ENCODE measurements at places on chromosomes 11 and 22.

DNA sequence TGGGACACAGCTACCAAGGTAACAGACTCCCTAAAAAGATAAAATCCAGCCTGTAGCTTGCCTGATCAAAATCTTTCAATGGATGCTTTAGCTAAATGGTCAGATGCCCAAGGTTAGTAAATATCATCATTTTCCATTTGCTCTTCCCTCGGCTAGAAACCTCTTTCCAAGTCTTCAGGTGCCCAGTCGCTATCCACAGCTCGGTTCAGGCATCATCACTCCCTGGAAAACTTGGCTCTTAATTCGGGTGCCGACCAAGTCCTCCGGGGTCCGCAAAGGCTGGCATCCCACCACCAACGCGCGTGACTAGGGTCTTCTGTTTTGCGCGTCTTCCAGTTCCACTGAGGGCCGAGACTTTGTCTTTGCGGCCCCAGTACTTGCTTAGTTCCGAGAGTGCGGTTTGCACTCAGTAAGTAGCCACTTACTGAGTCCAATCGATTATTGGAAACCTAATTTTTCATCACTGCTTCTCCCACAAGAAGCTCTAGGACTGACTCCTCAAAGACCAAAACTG lies 44.3 kb downstream of the OR4D9 start:
- DNase-seq: no peak

GRCh38 chr22:37187552-37187890 lies 526 bp downstream of the C1QTNF6 start:
- peak; percentile 58 for DNase-seq

- DNase-seq: peak; percentile 50
These were observed 32.8 kb downstream of the PITPNB start for GRCh38 chr22:27885977-27886842.

DNA sequence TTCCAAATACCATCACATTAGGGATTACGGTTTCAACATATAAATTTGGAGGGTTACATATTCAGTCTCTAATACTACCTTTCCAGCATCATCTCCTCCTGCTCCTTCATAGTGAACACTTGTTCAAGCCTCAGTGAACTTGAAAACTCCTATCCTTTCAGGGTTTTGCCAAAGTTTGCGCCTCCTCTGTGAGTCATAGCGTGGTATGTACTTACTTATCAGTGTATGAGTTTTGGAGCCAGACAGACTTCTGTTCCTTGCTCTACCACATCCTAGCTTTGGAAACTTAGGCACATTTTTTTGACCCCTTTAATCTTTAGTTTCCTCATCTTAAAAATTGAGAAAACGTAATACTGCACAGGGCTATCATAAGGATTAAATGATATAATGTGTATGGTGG lies 160.1 kb upstream of the ZC3H12C start:
- peak; percentile 34 for DNase-seq

- no peak for DNase-seq
These were observed 1.5 kb upstream of the MMP20 start for GRCh38 chr11:102626676-102627075.

GRCh38 chr22:22763512-22763911 lies 119.1 kb downstream of the GGTLC2 start:
- no peak for DNase-seq

DNA sequence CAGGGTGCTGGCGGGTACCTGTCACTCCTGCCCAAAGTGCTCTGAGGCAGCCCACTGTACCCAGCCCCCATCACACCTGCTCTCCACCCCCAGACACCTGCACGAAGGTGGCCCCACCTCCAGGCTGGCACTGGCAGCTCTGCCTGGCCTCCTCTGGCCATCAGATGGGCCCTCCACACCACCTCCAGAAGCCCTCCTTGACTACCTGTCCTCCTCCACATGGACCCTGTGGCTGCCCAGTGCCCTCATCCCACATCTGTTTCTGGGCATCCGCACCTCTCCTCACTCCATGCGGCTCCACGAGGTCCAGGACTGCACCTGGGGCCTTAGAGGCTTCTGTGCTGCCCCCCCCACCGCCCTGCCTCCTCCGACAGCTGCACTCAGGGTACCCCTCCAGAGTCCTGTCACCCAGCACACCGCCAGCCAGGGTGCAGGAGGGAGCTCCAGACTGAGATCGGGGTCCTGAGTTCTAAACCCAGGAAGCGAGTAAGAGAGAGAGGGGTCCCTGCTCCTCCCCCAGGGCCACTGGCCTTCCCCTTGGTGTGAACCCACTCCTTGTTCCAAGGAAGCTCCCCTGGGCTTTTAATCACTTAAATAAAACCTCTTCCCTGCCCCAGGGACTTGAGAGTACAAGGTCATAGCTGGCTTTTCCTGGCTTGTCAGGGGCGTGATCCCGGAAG lies 1.7 kb downstream of the CTSD start:
- DNase-seq: no peak

DNA sequence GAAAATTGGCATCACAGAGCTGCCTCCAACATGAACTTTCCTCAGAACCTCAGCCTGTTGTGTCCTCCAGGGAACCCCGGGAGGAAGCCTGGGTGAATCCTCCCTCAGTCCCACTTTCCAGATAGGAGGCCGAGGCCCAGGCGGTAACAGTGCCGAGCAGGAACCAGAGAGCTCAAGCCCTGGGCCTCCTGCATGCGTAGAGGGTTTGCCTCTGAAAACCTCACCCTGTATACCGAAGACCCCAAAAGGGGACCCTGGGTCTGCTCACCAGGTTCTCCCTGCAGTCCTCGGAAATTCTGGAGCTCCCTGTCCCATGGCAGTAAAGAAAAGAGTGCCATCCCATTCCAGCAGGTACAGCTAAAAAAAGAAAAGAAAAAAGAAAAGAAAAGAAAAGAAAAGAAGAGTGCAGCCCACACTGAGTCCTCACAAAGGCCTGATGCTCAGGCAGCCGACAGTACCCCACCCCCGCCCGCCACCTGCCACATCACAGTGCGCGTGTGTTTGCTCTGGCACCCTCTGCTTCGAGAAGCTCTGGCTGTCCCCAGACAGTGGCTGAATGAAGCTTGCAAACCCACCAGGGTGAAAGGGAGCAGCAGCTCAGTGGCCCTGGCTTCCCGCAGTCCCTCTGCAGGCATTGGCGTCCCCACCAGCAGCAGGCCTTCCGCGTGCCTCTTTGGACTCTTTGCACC lies 28.4 kb upstream of the FADD start:
- DNase-seq: no peak

DNA sequence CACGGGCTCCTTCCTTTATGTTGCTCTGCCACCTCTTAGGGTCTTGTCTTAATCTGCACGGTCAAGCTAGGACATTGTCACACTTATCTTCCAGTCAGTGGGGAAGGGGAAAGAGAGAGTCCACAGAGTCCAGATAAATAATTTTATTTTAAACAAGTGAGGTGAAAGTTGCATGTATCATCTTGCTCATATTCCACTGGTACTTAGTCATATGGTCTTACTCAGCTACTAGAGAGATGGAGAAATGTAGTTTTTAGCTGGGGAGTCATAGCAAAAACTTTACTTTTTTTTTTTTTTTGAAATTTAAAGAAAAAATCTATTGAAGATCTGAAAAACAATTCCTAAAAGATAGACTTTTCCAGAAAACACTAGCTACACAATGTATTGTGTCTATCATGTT lies 29.0 kb downstream of the PDE3B start:
- DNase-seq: no peak

GRCh38 chr11:105202844-105203548 lies 63.4 kb upstream of the CARD18 start:
- peak; percentile 70 for DNase-seq

GRCh38 chr11:32113920-32114203 lies 23.0 kb downstream of the RCN1 start:
- DNase-seq: no peak

DNA sequence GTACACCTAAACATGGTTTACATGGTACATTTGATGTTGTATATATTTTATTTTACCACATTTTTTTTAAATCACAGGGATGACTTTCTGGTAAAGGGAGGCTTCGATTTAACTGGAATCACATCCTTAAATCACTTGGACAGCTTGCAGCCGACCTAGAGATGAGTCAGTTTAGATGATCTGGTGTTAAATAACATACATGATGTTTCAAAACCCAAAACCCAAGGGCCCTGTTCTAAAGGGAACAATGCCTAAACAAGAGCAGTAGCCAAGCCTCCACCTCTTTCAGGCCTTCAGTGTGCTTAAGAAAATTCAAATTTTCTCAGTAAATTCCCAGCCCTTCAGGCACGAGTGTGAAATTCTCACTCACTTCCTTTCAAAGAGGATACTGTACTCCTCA lies 108.8 kb downstream of the WT1 start:
- no peak for DNase-seq

DNA sequence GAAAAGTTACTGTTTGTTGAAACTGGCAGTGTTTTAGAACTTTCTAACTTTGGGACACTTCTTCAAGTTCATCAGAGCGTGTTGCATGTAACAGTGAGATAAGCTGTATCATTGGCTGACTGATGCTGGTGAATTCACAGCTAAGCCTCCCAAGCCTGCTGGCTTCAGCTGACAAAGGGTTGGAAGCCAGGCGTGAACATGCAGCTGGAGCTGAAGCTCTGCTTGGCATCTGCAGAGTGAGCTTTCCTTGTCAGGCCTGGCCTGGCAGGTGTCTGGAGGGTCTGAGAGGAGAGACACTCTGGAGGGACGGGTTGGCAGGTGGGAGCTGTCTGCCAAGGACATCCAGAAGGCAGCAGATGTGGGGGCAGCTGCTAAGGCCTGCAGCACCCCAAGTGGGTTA lies 1.5 kb downstream of the AMPD3 start:
- DNase-seq: no peak

GRCh38 chr11:65872586-65873317 lies at the start of gene EFEMP2:
TSS of gene EFEMP2 (minus strand) at chr11:65872800. CDS start at chr11:65872354, 446 bp downstream.
- no peak for DNase-seq

DNA sequence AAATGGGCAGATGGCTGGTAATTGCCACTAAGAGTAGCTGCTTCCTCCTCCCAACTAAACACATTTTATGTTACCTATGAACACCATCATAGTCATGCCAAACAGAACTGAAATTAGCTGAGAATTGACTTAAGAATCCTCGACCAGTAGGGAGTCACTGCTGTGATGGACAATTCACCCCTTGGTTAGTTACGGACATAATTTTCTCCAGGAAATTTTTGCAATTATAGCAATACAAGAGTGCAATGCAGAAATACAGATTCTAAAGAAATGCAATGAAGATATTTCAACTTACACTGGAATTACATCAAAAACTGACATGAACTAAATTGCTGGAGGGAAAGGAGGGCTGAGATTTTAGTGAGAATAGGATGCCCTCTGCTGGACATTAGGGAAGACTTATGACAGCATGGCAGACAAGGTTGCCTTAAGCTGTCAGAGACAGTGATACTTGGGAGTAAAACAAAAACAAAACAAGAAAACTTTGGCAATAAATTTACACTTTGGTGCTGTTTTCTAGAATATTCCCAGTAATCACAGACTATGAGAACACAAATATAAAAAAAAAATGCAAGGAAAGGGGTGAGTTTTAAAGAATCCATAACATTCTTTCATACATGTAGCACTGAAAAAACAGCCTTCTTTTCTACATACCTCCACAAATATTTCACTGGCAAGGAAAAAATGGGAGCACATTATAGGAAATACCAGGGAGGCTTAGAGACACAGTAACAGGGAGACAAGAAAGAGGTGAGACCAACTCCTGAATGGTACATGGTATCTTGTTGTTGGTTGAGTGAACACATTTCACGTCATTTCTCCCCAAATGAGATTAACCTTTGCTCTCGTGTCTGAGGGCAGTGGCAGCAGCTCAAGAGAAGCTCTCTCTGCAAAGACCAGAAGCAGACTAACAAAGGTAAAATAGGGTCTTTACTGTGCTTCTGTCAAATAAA lies 11.2 kb upstream of the PPP2R1B start:
- peak; percentile 81 for DNase-seq

DNA sequence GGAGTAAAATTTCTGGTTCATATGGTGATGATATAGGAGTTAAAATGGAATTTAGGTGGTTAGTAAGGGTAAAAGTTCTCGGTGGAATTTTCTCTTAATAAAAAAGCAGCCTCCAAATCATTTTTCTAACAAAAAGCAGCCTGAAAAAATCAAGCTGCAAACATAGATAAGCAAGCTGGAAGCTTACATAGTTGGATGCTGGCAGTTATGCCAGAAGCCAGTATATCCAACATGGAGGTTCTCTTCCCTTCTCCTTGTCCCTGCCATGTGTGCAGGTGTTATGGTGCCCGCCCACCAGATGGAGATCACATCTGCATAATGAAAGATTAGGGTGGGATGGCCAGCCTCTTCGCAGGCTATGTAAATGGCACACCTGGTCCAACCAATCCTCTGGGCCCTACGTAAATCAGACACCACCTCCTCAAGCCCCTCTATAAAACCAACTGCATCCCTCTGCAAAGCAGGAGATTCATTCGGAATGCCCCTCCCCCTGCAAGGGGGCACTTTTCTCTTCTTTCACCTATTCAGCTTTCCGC lies 22.4 kb downstream of the PIWIL3 start:
- DNase-seq: no peak

GRCh38 chr11:60923800-60924109 lies 505 bp upstream of the TMEM132A start:
- DNase-seq: no peak

GRCh38 chr11:2102132-2102882 lies 36.9 kb downstream of the IGF2 start:
- DNase-seq: no peak

- DNase-seq: peak; percentile 32
These were observed 168.8 kb downstream of the RCN1 start for GRCh38 chr11:32259641-32260081.

DNA sequence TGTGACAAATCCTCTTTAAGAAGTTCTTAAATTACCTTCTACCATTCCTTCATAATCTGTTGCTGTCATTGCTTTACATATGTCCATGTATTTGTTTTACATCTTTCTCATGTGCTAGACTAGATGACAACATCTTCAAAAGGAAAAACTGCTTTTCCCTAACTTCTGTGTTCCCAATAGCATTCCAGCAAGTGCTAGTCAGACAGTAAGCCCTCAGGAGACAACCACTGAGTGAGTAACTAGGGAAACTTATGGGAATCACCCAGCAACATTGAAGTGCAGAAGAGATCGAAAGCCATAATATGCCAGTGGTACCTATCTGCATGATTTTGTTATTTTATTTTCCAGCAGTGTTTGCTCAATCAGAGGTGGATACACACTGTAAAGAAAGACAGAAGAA lies 889.7 kb upstream of the API5 start:
- peak; percentile 3 for DNase-seq

DNA sequence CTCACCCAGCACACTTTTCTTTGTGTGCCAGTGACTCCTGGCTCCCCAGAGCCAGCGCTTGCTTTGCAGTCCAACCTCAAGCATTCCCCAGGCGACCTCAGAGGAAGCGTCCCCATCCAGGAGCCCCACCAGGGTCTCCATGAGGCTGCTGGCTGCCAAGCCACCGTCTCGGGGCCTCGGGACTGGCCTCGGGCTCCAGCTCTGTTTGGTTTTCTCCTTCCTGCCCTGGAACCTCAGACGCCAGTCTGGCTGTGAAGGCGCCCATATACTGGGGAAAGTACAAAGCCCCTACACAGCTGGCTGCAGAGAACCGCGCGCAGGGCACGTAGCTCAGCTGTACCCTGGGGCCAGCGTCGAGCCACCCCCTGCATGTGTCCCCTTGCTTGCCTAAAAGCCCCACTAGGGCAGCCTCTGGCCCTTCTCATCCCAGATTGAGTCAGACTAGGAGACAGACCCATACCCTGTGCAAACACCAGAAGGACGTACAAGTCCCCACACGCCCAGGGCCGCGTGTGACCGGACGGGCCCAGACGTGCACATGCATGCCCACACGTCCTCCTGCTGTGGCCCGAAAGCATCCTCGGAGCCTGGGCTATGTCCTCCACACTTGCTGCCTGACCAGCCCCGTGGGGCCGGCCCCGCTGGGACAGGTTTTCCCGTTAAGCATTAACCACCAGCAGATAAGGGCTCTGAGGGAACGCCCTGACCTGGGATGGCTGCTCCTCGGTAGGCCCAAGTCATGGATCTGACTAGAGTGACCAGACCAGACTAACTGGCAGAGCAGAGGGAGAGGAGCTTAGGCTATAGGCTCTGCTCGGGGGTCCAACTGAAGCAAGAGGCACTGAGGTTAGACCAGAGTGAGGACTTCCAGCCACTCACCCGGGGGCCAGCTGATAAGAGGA lies 4.2 kb upstream of the SYT8 start:
- DNase-seq: no peak
